Erythroblast (primary cell): ENCODE measurements at places on chromosomes 6 and 20.
A peak's percentile ranks its signal among the peaks of the same experiment; 100 is the strongest.

DNA sequence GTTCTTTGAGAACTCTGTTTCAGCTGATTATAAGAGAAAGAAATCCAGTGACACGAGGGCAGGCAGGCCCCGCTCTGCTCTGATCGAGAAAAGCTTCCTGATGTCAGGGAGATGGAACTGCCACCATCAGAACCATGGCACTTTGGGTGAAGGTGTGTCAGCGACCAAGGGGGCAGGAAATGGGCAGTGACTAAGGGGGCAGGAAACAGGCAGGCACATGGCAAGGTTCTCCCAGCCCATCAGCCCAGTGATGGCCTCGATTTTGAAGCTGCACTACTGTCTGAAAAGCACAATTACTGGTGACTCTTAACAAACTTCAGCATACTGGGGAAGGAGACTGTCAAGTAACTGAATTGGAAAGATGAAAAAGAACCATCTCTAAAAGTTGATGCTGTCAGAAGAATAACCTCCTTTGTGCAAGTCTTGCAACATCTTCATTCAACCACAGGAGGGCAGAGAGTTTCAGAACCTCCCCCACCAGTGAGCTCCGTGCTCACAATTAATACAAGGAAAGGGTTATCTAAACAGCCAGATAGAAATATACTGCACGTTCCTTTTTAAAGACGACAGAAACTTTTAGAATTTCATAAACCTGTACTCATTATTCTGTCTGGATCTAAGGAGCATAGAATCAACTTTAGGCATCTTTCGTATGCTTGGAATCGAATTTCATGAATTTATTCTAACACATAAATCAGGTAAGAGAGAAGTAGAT, 39.1 kb downstream of the TMX4 start:
- DNase-seq: peak; percentile 16

GRCh38 chr20:53385941-53386767, 207.5 kb downstream of the ZNF217 start:
- DNase-seq: no peak

DNA sequence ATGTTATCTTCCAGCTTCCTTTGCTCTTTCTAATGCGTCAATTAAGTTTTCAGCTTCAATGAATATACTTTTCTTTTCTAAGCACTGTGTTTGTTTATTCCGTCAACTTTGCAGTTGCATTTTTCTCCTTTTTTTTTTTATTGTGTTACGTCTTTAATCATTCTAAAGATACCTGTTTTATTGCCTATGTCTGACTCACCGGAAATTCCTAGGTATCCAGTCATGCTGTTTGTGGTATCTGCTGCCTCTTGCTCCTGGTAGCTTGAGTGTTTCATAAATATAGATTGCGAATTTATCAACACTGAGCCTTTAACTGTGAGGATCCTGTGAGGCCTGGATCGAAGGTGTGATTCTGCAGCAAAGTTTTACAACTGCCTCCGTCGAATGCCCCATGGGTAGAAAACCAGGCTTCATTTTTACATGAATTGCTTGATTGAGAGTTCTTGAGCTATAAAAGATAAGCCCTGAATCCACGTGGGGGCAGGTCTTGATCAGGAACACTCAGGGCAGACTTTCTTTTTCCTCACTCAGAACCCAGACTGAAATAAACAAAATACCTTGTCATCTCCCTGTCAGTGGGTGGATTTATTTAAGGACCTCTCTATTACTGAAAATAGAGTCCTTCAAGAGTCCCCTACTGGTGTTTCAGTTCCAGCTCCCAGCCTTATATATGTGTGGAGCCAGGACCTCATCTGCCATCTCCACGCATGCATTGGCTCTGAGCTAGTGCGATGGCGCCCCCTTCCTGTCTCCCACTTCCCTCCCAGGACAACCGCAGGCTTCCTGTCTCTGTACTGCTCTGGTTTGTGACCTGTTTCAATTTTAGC, 60.1 kb upstream of the LRRC1 start:
- peak; percentile 44 for DNase-seq

- DNase-seq: no peak
Observed at GRCh38 chr6:101760843-101761621, 367.5 kb downstream of the GRIK2 start.

DNA sequence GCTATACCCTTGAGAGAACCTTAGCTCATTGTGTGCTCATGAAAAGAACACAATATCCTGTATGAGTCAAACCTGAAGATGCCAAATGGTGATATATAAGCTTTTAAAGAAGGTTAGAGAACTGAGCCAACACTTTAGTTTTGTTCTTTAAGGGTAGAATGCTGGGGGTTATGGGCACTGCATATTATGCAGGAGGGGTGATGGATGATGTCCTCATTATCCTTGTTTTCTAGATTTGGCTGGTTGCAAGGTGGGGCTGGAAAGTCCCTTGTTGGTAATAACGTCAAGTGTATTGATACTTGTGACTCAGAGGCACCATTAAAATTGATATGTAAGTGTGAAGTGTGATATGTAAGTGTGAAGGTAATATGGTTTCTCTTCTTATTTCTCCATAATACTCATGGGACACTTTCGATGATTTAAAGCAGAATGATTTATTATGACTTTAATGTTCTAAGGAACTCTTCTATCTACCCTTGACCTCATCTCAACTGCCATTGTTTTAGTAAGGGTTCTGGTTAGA, 113.7 kb upstream of the DTNBP1 start:
- DNase-seq: no peak

DNA sequence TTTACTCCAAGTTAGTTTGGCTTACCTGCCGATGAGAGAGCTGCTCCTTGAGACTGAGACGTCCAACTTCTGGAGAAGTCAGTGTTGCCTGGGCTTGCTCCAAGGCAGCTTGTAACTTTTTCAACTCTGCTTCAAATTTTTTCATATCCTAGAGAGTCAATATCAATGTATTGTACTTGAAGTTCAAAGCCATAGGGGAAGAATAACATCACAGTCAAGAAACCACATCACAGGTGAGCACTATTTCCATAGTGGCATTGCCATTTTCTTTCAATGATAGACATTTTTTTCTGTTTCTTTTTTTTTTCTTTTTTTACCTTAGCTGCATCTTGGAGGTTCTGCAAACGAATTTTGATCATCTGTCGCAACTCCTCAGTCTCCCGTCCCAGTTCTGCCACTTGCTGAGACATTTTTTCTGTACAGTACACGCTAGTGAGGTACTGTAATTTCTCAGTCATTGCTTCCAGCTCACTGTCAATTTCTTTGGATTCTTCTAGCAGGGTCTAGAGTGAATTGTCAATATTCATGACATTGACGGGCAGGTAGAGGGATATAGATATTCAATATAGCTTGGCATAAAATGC, 326.7 kb downstream of the SYNE1 start:
- DNase-seq: no peak

DNA sequence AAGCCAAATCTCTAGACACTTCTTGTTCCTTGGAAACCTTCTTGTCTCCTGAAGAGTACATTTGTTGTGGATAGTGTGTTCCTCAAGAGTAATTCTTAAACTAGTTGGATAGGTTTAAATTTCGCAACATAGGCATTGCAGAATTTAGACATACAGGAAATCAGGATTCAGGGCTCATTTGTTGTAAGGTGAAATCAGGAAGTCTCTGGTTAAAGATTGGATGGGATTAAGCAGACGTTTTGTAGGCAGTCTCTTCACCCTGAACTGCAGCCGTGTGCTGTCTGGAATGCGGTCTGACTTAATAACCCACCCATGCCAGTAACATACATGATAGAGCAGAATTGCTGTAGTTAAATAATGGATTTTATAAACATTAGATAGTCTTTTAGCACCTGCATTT, 21.7 kb downstream of the HIVEP1 start:
- no peak for DNase-seq

DNA sequence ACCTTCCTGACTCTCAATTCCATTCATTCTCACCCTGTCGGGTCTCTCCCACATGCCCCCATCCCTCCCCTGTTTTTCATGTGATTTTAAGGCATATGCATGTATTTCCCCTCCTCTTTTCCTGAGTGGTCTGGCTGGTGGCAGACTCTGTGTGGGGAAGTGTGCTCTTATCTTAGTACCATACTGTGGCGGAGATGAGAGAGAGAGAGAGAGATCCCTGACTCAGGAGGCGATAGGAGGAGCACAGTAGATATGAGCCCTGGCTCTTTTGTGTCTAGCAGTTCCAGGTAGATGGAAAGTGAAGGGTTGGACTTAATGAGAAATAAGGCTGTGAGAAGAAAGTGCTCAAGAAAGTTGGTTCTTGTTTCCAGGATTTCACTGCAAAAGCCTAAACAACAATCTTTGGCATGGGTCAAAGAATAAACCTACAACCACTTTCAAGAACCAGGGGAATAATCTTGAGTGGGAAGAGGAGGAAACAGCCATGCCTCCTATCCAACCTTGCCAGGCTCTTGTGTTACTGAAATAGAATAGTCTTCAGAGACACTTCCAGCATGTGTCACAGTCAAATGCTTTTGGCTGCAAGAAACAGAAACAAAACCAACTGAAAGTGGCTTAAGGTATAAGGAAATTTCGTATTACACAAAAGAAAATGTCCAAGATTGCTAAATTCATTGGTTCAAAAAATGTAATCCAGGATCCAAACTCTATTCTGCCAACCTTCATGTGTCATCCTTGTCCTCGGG, 123.8 kb upstream of the MYLIP start:
- peak; percentile 66 for DNase-seq

- peak; percentile 3 for DNase-seq
Observed at GRCh38 chr6:70210462-70210861, 92.4 kb downstream of the COL9A1 start.

DNA sequence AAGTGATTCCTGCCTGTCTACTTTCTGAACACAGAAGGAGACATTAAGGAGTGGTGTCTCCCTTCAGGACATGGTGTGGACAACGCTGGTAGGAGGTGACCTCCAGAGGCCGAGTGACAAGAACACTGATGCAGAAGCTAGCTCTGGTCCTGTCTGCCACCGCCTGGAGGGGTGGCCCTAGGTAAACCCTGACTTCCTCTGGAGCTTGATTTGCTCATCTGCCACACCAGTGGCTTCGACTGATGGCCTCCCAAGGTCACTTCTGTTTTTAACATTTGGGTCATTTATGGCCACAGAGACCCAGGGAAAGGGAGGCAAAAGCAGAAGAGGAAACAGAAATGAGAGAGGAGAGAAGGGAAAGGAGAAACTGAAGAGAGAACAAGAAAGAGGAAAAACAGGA, 49.4 kb upstream of the SLC22A23 start:
- DNase-seq: no peak
